ENCODE measurements at places on chromosomes 6 and 20. TPM values are rescaled to one million over a fixed set of nuclear protein-coding genes. Genes with fewer than 3 reads are reported as not detected.

GRCh38 chr6:98579941-98580340, 254.4 kb upstream of the POU3F2 start:
- DNase-seq: no peak

The MYH7B gene
- total RNA-seq: 43.3 TPM

DNA sequence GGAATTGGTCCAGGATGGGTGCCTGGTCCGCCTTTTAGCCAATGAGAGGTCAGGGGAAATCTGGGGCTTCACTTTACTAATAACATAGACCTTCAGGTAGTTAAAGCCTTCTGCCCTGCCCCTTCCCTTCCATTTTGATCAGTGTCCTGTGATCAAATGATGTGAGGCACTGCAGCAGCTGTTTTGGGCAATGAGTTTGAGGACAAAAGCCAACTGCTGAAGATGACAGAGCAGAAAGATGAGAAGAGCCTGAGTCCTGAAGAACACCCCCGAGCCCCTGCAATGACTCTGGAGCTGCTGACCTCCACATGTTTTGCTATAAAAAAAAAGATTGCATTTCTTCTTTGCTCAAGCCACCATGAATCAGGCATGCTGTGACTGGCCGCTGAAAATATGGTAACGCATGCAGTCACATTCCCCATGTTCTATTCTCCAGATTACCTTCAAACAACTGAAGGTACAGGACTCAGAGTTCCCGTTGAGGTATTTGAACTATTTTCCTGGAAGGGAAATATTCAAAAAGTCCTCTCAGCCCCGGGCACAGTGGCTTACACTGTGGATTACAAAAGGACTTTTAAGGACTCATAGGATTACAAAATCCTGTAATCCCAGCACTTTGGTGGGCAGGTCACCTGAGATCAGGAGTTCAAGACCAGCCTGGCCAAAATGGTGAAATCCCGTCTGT, 45.7 kb upstream of the B4GALT5 start:
- no peak for DNase-seq

GRCh38 chr6:154932515-154933027, 62.5 kb upstream of the TIAM2 start:
- no peak for DNase-seq

Measured in right cardiac atrium (tissue), 5 donors.